ENCODE measurements at places on chromosomes 13 and 19.

GRCh38 chr13:59755632-59756290, 408.0 kb downstream of the DIAPH3 start:
- no peak for DNase-seq

DNA sequence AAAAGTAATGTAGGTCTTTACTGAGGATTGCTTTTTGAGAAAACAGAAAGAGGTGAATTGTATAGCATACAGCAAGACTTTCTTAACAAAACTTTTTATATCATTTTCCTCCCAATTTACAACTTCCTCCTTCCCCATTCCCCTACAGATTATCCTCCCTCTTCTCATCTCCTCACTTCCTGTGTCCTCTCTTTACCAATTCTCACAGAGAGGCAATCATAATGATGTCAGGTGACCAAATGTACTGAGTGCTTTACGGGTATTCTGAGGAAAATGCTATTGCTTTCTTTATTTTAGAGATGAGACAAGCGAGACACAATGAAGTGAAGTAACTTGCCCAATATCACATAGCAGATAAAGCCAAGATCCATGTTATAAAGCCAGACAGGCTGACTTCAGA, 1.7 kb upstream of the MTMR6 start:
- DNase-seq = no peak

GRCh38 chr13:69948016-69948415, 159.6 kb upstream of the ATXN8OS start:
- no peak for DNase-seq

DNA sequence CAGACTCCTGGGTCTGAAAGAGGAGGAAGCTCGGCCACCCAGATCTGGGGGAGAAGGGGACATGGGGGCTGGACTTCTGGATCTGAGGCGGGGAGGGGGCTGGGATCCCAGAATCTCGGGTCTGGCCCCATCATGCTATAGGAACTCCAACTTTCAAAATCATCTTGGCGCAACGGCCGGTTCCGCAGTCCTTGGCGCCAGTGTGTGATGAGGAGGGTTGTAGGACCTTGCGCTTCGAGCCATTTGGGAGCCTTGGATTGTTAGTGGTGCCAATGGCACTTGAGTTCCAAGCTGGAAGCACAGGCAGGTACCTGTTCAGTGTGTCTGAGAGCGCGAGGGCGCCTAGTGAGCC, 324 bp downstream of the RUVBL2 start:
- DNase-seq = no peak

DNA sequence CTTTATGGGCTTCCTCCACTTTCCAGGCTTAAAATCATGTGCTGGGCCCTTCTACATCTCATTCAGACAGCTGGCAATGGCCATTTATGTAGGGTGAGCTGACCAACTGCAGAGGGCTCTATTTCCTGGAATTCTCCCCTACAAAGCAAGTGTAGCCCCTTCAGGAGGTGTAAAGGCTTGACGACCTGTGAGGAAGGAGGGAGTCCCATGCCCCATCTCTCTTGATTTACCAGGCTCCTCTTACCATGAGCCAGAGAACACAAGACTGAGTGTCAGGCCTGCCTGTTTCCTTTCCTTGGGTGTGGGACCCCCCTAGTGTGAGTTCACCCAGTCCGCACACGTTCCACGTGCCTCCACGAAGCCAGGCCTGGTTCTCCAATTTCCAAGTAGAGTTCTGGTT, 16.6 kb downstream of the ZNF536 start:
- no peak for DNase-seq

DNA sequence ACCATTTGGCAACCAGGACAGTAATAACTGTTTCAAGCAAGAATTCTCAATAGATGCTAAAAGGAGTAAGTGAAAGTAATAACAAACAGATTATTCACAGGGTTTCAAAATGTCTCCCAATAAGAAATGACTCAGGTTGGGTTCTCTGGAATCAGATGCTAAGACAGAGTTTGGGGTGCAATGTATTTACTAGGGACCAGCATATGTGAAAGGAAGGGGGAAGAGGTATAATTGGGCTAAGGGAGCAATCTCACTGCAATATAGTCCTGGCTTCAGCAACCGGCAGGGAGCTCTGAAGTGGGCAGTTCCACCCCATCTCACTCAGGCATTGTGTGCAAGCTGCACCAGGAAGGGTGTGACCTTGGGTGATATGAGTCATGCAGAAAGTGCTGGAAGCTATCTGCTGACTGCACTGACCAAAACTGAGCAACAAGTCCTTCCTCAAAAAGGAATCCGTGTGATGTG, 23.4 kb downstream of the ZDHHC20 start:
- DNase-seq = no peak

DNA sequence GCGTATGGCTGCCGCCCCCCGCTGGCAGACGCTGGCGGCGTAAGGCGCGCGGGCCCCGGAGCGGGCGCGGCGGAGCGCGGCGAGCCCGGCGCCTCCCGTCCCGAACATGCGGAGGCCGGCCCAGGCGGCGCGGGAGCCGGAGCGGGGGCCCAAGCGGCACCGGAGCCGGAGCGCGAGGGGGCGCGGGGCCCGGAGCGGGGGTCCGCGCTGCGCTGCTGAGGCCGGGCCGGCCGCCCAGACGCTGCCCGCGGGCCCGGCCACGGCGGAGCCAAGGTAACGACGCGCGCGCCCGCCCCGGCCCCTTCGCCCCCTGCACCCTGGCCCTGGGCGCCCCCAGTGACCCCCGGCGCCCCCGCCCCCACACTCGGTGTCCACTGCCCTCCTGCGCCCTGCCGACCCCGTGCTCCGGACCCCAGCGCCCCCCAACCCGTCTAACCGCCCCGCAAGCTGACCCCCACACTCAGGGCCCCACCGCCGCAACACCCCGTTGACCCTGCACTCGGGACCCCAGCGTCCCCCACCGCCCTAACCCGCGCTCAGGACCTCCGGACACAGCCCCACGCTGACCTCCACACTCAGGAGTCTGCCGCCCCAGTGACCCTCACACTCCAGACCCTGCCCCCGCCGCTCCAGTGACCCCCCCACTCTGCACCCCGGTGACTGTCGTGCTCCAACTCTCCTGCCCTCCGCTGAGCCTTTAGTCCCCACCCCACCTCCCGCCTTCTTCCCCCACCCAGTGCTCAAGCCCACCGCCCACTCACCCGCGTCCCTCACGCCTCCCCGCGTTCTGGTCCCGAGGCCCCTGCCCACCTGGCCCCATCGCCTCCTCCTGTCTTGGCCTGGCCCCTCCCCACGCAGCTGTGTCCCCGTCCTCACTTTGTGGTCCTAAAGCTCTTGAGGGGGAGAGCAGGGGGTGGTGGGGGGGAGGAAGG, at the start of gene CSNK1G2:
Gene CSNK1G2 (plus strand): TSS at position 27 of the 932 bp plus-strand sequence. CDS start 28,601 bp downstream, outside the sequence.
- no peak for DNase-seq

DNA sequence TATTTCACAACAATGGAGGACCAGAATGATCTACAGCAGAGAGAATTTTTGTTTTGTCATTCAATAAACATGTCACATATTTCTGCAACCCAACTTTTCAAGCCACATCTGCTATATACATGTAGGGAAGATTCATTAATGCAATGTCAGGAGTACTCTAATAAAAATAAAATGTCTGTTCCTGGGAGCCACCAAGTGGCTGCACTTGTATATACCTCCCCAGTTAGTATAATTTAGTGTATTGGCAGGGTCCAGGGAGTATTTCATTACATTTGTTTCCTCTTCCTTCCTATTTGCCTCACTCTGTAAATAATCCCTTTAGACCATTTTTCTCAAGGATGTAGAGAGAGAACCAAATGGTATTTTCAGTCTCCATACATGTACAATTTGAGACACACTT, 1169.0 kb downstream of the DIAPH3 start:
- no peak for DNase-seq

DNA sequence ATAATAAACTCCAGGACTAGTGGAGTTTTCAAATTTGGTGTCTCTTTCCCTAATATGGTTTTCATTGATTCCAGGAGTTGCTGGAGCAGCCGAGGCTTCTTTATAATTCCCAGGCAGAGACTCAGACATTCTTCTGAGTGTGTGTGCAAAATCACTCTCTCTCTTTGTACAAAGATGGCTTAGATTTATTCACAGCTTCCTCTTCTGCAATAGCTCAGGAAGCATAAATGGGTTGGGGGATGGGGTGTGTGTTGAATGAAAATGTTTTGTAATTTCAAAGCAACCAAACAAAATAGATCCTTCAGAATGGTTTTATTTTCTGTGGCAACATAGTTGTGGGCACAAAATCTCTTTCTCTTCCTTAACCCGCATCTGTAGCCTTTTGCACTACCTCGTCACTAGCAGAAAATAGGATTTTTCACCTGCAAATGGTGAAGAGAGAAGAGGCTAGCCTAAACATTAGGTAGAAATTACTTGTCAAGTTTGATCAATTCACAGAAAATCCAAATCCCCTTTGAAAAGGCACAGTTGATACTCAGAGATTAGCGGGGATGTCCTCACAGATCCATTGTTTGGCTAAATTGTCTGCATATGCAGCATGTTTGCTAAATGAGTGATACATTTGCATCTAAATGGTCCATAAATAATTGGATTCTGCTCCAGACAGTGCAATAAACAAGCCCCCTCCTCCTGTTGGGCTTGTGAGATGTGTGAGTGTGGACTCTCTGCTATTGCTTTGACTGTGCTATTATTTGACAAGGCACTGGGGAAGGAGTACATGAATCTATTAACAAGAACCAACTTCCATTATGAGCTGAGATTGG, 66.7 kb downstream of the CBY2 start:
- DNase-seq = no peak

DNA sequence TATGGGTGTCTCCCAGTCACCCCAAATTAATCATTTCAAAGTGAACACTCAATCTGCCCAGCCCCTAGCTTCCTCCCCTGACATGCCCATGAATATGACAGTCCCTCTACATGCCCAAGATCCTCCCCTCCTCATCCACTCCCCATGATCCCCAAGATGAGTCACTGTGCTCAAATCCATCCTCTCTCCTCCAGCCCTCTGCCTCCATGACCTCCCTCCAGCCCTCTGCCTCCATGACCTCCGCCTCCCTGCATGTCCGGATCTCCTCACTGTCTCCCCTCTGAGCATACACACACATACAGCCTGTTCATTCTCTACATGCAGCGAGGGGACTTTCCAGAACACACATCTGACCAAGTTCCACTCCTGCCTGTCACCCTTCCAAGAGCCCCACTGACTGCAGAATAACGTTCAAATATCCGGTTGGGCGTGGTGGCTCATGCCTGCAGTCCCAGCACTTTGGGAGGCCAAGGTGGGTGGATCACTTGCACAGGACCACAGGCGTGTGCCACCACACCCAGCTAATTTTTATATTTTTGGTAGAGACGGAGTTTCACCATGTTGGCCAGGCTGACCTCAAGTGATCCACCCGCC, 18.4 kb upstream of the FEM1A start:
- no peak for DNase-seq

DNA sequence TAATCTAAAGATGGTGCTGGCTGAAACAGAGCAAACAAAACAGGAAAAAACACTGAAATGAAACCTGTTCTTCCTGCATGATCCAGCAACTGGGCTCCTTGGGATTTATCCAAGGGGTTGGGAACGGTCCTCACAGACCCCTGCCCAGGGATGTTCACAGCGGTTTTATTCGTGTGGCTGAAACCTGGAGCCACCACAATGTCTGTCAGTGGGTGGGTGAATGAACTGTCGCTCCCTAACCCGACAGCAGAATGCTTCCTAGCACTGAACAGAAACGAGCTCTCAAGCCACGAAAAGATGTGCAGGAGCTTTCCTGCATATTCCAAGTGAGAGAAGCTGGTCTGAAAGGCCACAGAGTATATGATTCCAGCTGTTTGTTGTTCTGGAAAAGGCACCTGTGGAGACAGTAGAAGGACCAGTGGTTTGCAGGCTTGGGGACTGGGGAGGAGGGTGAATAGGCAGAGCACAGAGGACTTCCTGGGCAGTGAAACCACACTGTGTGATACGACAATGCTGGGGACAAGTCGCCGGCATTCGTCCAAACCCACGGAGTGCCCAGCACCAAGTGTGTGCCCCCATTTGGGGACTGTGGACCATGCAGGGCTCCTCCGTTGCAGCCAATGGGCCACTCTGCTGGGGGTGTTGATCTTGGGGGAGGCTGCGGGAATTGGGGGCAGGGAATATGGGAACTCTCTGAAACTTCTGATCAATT, 73.9 kb downstream of the TEX29 start:
- no peak for DNase-seq

DNA sequence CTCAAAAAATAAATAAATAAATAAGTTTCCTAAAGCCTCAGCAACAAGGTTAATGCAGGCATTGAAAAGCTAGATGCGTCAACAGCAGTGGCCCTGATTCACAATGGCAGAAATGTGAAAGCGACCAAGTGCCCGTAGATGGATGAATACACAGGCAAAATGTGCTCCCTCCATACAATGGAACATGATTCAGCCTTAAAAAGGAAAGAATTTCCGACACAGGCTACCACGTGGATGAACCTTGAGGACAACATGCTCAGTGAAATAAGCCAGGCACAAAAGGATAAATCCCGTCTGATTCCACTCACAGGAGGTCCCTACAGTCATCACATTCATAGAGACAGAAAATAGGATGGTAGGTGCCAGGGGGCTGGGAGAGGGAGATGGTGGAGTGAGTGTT, 31.7 kb downstream of the INSR start:
- DNase-seq = no peak

DNA sequence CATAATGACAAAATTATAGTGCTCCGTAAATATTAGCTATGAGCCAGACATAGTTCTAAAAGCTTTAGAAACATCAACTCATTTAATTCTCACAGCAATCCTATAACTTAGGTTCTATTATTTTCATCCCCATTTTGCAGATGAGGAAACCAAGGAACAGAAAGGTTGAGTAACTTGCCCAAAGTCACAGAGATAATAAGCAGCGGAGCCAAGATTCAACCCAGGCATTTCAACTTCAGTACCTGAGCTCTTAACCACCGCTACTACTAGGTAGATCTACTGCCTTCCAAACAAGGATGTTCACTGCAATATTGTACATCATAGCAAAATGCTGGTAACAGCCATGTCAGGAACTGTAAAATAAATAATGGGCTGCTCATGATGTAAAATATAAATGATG, 39.9 kb downstream of the ELF1 start:
- no peak for DNase-seq

- DNase-seq = no peak
Measured at GRCh38 chr13:111021270-111021669, 93.8 kb upstream of the ARHGEF7 start.

GRCh38 chr19:49231389-49231788, 73.8 kb downstream of the TRPM4 start:
- DNase-seq = no peak

DNA sequence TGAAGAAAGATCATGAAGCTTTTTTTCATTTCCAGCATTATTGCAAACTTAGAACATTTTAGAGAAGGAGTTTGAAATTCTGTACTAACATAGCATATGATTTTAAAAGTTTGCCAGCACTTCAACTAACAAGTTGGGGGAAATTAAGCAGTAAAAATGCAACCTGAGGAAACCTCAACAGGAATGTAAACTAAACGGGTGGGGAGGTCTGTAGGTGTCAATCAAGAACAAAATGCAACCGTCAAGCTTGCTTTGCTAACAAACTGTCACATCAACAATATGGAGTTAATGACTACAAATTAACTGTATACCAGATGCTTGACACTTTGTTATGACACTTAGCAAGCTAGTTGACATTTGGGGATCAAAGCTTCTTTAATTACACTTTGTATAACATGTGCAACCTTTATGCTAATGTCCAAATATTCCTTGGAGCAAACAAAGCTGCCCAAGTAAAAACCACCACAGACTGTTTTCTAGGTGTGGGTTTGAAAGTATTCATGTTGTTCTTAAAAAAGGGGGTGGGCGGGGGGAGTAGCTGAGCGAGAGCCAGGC, 52.1 kb downstream of the DACH1 start:
- DNase-seq = no peak
